Esophagus mucosa (tissue), 1 donor: ENCODE measurements at places on chromosomes 12 and 14. TPM values are rescaled to one million over a fixed set of nuclear protein-coding genes. Genes with fewer than 3 reads are reported as not detected.
A peak's percentile ranks its signal among the peaks of the same experiment; 100 is the strongest.

GRCh38 chr14:26113911-26114640 lies 483.8 kb downstream of the NOVA1 start:
- no peak for ATAC-seq

DNA sequence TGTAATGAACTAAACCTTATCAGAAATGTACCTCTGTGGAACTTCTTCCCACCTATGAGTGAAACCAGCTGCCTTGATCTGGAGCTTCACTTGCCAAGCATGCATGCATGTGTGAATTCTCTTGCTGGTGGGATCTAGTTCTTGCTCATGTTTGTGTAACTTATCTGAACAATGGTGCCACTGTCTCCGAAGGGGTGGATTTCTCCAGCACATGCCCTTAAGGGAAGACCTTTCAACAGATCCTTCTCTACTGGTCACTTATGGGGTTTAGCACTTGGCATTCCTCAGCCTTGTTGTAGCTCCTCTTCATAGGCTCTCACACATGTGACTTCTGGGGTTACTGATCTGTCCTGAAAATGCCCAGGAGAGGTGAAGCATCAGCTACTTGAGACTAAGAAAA lies 25.0 kb downstream of the SMOC1 start:
- ATAC-seq, result no peak

DNA sequence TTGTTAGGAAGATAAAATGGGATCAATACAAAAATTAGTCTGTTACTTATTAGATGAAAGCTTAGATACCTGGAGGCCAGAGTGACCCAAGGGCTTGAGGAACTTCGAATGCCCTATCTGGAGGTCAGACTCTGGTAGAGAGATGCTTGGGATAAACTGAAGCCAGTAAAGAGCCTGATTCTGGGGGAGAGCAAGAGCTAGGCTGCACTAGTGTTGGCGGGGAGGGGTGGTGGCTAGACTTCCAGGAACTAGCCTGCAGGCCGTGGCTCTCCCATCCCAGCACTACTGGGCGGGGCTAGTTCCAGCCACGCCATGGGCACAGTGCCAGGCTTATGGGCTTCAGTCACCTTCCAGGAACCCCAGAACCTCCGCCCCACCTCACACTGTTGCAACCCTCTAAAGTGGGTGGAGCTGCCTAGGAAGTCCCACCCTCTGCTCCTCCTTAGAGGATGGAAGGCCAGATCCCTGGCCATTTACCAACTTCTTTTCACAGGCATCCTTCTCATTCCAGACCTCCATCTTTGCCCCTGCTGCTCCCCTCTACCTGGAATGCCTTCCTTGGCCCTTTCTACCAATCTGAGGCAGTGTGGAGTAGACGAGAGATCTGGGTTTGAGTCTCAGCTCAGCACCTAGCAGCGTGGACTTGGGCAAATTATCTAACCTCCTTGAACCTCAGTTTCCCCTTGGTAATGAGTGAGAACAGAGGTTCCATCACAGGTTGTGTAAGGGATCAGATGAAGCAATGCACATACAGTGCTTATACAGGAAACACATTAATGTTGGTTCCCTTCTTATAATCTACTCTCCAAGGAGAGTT lies 6.3 kb upstream of the NFE2 start:
- ATAC-seq, result peak; percentile 98

DNA sequence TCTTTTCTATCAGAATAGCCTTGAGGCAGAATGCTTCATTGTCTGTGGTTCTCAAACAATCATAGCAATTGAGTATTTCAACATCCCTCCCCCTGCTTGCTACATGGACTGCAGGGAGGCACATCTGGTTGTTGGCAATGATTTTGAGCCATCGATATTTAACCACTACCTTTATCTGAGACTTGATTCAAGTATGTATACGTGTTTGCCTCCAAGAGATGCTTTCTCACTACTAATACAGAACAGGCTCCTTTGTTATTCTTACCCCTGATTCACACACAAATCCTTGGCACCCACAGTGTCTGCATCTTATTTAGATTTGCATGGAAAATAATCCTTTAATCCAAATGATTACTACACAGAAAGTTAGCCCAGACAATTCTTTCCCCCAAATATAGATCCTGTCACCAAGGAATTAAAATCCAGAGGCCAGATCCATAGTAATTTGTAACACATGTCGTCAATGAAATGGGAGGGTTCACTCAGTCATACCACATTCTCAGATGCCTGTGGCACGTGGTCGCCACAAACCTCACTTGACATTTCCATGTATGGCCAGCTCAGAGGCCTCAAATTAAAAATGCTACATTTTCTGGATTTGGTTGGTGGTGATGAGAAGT lies 199.3 kb downstream of the ITPR2 start:
- no peak for ATAC-seq

GRCh38 chr12:15886372-15887042 lies 4.3 kb downstream of the STRAP start:
- no peak for ATAC-seq

GRCh38 chr12:67786086-67786485 lies 137.5 kb downstream of the DYRK2 start:
- ATAC-seq, result no peak

DNA sequence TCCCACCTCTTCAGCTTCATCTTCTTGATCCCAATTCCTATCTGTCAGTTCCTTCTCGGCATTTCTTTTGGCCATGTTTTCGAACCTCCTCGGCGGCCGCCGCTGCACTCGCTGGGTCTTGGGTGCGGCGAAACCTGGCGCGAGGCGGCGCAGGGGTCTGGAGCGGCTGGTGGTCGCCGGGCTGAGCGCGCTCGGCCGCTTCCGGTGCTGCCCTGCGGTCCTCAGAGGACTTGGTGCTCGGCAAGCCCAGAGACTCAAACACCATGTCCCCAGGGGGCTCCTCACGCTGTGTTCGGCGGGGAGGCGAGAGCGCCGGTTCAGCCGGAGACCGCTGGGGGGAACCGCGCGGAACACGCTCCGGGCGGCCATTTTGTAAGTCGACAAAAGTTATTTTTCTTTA lies 51.8 kb downstream of the PPP1R36 start:
- ATAC-seq, result no peak

POTEM gene
- not detected for total RNA-seq
